ENCODE measurements at places on chromosomes 1 and 21.

DNA sequence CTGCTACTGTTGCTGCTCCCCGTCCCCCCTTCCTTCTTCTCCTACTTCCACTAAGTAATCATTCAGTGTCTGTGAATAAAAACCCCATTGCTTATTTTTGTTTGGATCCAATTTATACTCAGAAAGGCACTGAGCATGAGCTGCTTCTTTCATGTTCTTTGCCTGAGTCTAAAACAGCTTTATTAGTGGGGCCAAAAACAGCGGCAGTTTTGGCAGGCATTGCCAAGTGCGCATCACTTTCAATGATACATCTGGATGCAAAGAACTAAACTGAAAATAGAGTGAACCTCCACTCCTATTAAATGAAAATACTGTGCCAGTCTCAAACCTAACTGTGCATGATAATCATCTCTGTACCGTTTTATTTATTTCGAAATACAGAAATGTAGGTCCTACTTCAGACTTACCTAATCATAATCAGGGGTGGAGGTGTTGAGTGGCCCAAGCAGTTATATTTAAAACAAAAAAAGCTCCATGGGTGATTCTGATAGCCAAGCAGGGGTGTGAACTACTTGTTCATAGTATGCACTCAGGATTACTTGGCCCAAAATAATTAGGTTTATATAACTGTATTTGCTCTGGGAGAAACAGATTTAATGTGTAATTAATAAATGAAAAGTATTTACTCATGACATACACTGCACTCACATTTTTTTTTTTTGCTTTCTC lies 48.4 kb downstream of the NEK7 start:
- no peak for DNase-seq

DNA sequence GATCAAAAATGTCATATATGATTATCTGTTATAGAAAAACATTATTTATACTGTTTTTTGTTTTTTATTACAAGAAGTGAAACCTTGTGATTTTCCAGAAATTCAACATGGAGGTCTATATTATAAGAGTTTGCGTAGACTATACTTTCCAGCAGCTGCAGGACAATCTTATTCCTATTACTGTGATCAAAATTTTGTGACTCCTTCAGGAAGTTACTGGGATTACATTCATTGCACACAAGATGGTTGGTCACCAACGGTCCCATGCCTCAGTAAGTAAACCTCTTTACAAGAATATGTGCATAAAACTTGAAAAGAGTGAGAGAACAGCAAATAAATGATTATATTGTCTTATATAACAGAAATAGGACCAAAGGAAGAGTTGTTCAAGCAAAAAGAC lies 14.5 kb downstream of the CFHR4 start:
- DNase-seq, result no peak

- no peak for DNase-seq
Measured at GRCh38 chr1:205373022-205373797, 16.5 kb upstream of the KLHDC8A start.

GRCh38 chr1:186220067-186220466 lies 155.0 kb downstream of the TPR start:
- no peak for DNase-seq

DNA sequence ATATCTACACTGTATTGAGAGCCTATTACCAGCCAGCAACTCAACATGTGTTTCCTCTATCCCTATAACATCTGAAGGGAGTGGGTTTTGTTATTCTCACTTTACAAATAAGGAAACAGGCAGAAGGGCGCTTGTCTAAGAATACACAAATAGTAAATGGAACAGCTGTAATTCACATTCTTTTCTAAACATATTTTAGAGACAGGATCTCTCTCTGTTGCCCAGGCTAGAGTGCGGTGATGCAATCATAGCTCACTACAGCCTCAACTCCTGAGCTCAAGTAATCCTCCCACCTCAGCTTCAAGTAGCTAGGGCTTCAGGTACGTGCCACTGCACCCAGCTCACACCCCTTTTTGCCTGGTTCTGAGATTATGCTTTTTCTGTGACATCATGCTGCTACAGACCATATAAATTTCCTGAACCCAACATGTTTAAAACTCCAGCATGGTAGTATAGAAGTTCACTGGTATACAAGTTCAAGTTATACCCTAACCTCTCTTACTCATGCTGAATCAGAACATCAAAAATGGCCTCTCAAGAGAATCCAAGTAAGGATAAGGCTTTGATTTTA lies 8.6 kb upstream of the TACSTD2 start:
- no peak for DNase-seq

DNA sequence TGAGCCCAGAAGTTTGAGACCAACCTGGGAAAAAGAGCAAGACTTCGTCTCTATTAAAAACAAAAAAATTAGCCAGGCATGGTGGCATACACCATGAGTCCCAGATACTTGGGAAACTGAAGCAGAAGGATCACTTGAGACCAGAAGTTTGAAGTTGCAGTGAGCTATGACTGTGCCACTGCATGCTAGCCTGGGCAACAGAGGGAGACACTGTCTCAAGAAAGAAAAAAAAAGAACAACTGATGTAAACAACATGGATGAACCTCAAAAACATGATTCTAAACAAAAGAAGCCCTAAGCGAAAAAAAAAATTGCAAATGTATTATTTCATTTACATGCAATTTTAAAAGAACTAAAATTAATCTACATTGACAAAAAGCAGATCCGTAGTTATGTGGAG lies 9.0 kb downstream of the LRRC40 start:
- DNase-seq, result no peak

DNA sequence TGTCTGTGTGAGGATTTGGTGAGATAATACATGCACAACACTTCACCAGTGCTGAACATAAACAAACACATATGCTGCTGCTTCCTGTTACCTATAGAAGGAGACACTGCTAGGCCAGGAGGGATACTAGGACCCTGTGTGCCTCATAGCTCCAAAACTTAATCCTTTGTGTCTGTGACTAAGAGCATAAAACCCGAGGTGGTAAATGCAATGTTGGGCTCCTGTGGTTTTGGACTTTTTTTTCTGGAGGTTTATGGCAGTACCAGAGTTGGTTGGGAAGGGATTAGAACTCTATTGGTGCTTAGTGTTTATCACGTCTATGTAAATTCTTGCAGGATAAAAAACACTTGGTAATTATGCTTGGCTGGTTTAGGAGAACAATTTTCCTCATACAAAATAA lies 122.9 kb downstream of the NUF2 start:
- DNase-seq, result no peak

DNA sequence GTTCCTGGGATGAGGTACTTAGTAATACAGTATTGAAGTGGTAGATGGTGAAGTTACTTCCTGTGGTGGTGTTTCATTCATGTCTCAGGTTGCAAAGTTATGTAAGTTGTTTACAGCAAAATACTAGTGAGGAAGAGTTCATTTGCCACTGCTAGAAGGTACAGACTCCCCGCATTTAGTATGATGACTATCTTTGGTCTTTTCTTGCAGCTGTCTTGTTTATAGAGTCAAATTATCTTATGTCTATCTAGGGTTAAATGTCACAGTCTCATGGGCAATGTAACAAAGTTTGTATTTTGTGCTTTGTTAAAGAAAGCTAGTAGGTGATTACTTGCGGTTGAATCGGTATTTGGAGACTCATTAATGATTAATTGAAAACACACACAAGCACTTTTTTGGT lies 50.2 kb downstream of the LRRC8D start:
- no peak for DNase-seq

- DNase-seq, result no peak
Measured at GRCh38 chr1:211643324-211644212, 31.9 kb downstream of the NEK2 start.

DNA sequence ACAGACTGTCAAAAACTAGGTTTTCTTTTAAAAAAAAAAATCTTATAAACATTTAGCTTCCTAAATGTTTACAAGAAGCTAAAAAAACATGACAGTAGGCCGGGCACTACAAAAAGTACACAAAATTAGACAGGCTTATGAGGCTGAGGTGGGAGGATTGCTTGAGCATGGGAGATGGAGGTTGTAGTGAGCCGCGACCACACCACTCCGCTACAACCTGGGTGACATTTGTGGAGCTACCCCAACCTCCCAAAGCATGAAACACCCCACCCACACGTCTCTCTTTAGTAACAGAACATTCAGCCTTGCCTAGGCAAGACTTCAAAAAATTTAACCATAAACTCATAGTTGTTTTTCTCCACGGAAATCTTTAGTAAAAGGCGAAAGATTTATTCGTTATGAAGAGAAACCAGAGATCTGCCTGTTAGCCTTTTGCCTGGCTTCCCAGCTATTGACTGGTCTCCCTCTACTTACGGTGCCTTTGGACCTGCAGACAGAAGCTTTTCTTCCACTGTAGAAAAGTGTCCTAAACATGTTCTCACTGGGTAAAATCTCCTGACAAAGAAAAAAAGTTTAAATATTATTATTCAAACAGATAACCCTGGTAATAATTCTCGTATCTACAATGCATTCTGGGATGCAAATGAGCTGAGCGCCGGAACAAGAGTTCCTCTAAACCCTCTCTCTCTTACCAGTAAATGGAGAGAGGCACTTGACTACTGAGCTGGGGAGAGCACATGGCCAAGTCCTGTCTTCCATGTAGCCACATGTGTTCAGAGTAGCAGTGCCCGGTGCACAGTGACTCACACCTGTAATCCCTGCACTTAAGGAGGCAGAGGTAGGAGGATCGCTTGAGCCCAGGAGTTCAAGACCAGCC lies 9.2 kb downstream of the RNU5D-1 start:
- peak; percentile 69 for DNase-seq

DNA sequence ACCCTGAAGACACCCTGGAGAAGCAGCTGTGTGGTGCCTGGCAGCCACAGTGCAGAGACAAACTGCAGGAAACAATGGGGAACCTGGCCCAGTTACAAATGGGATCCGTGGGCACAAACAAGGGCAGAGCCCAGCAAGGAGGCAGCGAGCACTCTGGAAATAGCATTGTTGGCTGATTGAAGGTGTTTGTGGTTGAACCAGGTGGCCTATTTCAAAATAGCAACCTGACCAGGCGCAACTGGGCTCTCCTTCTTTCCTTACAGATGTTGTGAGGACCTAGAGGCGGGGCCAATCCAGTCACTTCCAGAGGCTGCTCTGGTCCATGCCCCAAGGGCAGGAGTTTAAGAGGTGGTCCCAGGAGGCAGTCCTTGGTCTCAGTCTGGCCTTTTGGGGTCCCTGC lies 21.7 kb upstream of the ZBTB21 start:
- DNase-seq, result no peak

GRCh38 chr1:206590025-206590758 lies 22.1 kb downstream of the EIF2D start:
- DNase-seq, result peak; percentile 72

- no peak for DNase-seq
Measured at GRCh38 chr1:229822026-229822425, 196.0 kb downstream of the URB2 start.

DNA sequence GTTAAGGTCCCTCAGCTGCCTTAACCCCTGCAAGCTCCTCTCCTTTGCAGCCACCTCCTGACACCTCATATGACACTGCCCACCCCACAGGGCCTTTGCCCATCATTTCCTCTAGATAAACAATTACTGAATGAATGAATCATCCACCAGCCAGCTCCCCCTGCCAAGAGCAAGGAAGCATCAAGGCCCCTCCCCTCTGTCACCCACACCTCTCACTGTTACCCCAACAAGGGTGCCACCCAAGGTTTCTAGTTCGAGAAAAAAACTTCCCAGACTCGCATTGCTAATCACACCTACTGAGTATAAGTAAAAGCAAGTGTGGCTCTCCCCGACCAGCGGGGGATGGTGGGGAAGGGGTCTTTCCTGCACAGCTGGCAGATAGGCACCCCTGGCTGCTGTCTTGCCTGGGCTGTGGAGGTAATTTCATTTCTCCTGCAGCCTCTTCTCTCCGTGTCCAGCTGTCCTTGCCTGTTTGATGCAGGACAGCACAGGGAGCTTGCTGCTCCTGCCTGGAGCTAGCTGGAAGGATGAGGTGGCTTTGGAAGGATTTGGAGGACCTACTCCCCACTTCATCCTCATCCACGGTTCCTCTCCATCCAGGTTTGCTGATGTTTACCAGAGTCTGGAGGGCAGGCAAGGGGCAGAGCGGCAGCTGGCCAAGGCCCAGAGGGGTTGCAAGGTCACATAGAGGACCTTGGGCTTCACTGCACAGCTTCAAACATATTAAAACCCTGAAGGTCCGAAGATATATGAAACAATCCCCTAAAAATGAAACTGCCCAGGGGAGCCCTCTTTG lies 33.1 kb upstream of the LBR start:
- no peak for DNase-seq

DNA sequence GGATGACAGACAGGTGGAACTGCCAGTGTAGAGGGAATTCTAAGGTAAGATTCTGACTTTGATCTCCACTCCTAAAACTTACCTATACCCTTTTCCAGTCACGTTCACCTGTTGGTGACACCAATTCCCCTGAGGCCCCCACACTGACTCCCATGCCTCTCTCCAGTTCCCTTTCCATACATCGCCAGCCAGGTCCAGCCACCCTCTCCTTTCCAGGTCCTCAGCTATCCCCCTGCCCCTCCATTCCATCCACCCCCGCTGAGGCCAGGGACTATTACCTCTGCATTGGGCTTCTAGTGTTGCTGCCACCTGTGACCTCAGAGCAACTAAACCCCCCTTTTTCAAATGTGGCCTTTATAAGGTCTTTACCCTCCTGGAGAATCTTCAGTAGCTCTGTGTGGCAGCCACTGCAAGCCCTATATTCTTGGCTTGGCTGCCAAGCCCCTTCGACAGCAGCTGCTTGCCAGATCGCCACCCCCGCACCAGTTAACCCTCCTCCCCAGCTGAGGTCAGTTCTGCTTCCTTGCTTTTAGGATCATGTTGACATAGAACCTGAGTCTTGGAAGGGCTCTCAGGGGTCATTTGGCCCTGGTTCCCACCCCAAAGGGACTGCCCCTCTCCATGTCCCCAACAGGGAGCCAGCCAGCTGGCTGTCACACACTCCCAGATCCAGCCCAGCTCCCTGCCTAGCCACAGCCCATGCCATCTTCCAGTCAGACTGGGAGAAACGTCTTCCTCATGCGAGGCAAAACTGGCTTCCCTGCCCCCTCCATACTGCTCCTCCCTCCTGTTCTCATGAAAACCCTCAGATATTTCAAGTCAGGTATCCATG lies 14.7 kb downstream of the CSF1 start:
- DNase-seq, result no peak

- no peak for DNase-seq
Measured at GRCh38 chr1:81115422-81115821, 685.3 kb upstream of the ADGRL2 start.

- DNase-seq, result no peak
Measured at GRCh38 chr1:8674912-8675311, 142.5 kb downstream of the RERE start.

GRCh38 chr1:63807046-63807445 lies 33.2 kb downstream of the ROR1 start:
- no peak for DNase-seq

DNA sequence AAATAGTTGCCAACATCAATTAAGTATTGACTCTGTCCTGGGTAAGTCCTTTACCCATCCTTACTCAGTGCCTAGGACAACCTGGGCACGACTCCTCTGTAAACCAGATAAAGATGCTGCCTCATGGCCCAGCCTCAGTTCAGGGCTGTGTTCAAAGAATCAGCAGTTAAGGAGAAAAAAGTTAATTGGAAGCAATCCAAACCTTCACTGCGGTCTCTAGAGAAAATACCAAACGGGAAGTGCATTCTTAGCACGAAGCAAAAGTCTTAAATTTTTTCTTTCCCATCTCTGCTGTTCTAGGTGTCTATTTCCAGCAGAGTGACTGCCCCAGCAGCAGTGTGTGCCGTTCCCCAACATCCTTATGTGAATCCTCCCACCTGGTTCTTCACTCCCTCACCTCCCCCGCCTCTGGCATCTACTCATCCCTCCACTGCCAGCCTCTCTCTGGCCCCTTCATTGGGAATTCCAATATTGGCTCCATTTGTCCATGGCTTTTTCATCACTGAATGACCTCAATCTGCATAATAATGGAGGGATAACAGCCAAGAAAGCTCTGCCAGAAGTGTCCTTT lies 23.2 kb downstream of the KANK4 start:
- DNase-seq, result no peak

GRCh38 chr1:199205740-199206441 lies 567.1 kb downstream of the PTPRC start:
- DNase-seq, result no peak

Data from activated naive CD4-positive, alpha-beta T cell treated with anti-CD3 and anti-CD28 coated beads, Interleukin-2, amount 50 U/mL, for 72 hours (primary cell).